ENCODE measurements at places on chromosomes 3 and 15. TPM values are rescaled to one million over a fixed set of nuclear protein-coding genes. Genes with fewer than 3 reads are reported as not detected.
A peak's percentile ranks its signal among the peaks of the same experiment; 100 is the strongest.

The ZNF106 gene
- 58.9 TPM for total RNA-seq

The VIPR1 gene
- 72.7 TPM for total RNA-seq

The TUSC7 gene
- total RNA-seq: not detected

GRCh38 chr3:126557415-126557745 is 1.4 kb downstream of the C3orf22 start:
- DNase-seq: peak; percentile 8

DNA sequence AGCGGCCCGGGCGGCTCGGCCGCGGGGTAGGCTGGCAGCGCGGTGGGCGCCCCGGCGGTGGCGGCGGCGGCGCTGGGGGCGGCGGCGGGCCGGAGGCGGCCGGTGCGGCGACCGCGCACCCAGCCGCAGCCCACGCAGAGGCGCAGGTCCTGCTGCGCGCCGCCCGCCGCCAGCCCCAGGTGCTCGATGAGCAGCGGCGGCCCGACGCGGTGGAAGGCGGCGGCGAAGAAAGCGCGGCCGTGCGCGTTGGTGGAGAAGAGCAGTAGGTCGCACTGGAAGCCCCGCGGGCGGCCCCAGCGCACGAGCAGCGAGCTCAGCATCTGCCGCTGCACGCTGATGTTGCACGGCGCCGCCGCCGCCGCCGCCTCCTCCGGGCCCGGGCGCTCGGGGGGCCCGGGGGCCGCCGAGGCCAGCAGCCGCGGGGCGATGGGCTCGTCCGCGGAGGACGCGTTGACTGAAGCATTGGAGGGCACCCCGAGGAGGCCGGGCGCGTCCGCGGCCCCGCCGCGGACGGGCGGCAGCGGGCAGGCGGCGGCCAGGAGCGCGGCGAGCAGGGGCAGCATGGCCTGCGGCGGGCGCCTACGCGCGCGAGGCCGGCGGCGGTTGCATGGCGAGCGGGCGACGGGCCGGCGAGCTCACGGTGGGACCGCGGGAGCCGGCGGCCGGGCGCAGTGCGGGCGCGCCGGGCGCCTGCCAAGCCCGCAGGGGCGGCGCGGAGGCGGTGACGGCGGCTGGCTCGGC is 452 bp downstream of the TMEM158 start:
- no peak for DNase-seq

GRCh38 chr3:196608693-196609092 is 30.8 kb upstream of the NRROS start:
- DNase-seq: no peak

DNA sequence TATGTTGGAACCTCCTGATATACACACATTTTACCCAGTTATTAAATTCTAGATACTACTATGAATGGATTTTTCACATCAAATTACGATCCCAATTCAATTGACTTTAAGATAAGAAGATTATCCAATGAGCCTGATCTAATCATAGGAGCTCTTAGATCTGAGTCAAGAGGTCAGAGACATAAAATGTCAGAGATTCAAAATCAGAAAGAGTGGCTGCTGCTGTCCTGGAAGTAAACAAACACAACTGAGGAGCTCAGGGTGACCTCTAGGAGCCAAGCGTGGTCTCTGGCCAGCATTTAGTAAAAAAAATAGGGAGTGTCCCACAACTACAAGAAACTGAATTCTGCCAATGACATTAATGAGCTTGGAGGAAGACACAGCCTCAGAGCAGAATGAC is 557.1 kb upstream of the CBLB start:
- no peak for DNase-seq

All from ureter (tissue), 1 donor.